ENCODE measurements at places on chromosomes 4 and X.

DNA sequence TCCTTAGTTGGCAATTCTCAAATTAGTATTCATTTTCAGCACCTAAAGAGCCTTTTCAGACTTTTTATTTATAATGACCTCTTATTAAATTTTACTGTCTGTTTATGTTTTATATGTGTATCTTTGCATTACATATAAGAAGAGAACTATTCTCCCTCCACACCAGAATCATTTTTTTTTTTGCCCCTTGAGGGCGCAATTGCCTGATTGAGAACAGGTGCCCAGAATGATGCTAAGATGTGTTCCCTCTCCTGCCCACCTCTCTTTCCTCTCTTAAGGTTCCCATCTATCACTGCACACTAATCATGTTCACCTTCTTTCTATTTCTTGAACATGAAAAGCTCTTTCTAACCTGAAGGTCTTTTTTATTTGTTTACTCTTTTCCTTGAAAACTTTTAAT lies 44.2 kb upstream of the ADAM29 start:
- no peak for DNase-seq

- no peak for DNase-seq
These were observed 23.2 kb downstream of the APOO start for GRCh38 chrX:23884427-23885024.

GRCh38 chrX:49155900-49156837 lies 6.4 kb upstream of the MAGIX start:
- DNase-seq = peak; percentile 89

DNA sequence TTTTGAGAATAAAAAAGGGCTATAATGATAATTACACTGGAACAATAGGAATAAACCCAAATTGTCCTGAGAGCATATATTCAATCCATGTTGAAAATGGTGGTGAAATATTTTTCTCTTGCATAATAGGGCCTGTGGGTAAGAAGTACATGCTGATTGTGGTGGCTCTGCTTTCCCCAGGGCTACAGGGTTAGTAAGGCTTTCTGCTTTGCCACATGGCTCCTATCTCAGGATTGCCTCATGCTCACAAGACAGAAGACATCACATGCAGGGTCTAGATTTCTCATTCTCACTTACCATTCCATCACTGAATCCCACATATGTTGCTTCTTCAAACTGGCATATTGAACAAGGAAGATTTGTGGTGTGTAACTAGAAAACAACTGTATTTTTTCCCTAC lies 12.4 kb upstream of the VEGFC start:
- DNase-seq = no peak

GRCh38 chr4:173182403-173182802 lies 13.8 kb downstream of the GALNT7 start:
- DNase-seq = no peak

DNA sequence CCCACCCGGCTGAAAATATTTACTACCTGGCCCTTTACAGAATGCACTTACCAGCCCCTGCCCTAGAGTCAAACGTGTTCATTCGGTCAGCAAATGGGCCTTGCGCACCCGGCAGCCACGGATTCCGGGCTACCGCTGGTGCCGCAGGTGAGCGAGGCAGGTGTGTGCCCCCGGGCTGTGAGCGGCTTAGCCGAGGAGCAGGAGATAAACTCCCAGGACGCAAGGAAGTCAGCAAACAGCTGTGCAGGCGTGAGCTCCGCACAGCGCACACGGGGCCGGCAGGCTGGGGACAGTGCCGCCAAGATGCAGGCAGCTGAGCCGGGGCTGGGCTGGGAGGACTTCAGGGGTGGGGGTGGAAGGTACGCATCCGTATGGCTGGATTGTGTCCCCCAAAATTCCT lies 211.2 kb upstream of the PSAPL1 start:
- no peak for DNase-seq

DNA sequence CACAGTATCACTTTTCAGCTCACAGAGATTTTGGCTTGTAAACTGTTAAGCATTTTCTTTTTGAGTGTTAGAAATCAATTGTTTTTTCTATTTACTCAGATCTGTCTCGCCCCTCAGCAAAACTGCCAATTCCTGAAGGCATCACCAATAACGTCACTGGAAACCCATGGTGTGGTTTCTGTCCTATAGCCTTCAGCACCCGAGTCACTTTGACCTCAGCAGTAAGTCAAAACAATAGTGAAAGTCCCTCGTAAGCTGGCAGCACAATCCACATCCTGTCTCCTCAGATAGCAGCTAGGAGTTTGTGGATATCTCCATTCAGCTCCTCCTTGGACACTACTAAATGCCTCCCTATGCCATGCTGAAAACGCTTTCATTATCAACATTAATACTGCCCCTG lies 1787.4 kb upstream of the ADGRL3 start:
- DNase-seq = no peak

- DNase-seq = no peak
These were observed 18.0 kb downstream of the PDHA1 start for GRCh38 chrX:19361701-19362100.

DNA sequence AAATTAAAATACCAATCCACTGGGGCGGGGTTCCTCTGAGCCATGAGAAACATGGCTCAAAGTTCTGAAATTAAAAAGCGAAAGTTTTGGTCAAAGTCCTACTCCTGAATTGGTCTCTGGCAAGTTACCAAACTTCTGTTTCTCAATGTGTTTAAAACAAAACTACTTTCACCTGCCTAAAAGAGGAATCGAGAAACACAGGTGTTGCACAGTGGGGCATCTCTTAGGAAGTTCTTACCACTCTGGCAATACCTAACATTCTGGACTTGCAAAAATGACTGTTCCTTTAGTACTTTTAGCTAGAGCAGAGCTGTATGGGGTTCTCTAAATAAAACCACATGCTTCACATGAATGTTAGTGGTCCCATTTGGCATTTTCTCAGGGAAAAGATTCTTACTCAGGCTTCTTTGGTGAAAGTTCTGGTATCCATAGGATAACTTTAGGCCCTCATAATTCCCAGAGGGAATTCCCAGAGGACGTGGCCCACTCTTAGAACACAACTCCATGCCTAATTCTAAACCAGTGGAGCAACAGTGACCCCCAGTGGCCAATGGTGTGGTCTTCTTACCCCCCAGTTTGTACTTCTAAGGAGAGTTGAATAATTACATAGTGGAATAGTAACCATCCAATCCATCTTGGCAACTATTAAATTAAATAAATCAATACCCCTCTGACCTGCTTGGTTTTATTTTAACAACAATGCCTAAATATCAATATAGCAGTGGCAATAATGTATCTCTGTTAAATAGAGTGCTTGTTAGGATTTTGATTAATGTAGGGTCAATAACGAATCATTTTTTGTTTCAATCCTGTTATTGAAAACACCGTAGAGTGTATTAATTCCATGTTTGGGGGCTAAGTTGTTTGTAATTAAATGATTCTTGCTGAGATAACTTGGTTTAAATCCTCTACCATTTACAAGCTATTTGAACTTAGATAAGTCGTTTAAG lies 21.9 kb downstream of the BMP3 start:
- peak; percentile 14 for DNase-seq

- DNase-seq = peak; percentile 35
These were observed 113.7 kb downstream of the USP46 start for GRCh38 chr4:52545099-52546069.

DNA sequence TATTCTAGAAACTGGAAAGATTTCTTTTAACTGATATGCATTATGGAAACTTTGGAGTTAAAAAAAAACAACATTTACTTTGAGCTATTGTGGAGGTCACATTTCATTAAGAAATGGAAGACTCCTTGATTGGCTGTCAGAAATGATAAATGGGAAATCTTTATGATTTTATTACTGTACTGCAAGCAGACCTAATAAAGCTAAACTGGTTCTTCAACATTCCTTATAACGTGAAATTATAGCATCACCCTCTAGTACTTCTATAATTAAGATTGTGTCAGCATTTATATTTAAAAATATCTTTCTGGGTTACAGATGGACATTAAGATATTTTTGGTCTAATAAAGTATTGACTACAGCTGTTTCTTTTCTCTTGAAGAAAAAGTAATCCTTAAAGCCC lies 213.8 kb upstream of the PACRGL start:
- no peak for DNase-seq

DNA sequence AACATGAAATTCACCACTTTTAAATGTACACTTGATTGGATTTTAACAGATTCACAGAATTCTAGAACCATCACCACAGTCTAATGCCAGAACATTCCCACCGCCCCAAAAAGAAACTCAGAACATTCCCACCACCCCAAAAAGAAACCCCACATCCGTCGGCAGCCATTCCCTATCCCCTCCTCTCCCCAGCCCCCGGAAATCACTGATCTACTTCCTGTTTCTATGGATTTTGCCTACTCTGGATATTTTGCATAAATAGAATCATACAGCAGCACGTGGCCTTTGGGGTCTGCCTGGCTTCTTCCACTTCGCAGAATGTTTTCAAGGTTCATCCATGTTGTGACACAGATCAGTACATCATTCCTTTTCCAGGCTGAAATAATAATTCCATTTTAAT lies 79.3 kb downstream of the PPP2R2C start:
- DNase-seq = no peak

DNA sequence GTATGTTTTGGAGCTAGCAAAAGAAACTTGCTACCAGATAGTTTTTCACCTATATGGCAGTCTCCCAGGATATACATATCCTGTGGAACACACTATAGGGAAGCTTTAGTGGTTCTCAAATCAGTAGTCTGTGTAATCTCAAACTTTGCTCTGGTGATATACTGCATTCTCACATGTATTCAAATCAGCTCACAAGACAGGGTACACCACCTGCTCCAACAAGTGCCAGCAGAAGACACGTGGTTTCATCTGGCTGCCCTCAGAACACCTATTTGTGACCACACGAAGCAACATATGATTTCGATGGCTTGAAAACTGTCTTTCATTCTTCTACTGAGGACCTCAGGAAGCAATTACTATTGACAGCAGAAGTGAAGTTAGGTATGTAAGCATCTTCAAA lies 37.7 kb downstream of the BCLAF3 start:
- no peak for DNase-seq

DNA sequence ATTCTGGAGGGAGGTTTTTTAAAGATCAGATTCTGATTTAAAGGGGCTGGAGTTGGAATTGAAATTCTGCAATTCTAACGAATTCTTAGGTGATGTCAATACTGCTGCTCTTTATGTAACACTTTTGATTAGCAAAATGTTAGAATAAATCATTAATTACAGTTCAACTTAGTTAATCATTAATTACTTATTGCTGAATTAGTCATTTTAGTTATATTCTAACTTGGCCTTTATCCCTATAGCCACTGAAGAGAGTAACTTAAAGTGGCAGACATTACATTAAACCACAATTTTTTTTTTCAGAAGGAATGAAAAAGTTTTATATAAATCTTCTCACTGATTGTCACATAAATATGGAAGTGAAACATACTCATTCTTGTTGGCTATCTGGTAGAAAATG lies 206.6 kb upstream of the ITM2A start:
- DNase-seq = no peak

GRCh38 chr4:24765376-24765988 lies 29.9 kb upstream of the SOD3 start:
- no peak for DNase-seq

- no peak for DNase-seq
These were observed 73.9 kb downstream of the LUZP4 start for GRCh38 chrX:115363372-115363771.

- DNase-seq = no peak
These were observed 362.0 kb downstream of the CBLL2 start for GRCh38 chrX:22634751-22635150.

DNA sequence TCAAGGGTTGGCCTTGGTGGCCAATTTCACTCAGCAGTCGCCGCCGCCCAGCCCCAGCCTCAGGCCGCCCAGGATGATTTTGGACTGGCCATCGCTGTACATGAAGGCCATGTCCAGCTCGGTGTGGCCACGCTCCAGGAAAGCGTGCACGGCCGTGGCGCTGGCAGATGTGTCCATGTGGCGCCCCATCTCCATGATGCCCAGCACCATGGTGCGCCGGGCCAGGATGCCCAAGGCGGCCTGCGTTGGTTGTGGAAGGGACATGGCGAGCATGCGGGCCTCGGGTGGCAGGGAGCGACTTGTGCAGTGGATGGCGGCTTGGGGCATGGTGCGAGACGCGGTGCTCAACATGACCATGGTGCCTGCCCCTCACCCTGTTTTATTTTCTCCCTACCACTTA lies 55.4 kb downstream of the ZCCHC12 start:
- DNase-seq = no peak

- no peak for DNase-seq
These were observed 57.8 kb upstream of the NKX1-1 start for GRCh38 chr4:1463927-1464540.

- DNase-seq = peak; percentile 70
These were observed 1.8 kb downstream of the SEPTIN6 start for GRCh38 chrX:119690921-119691716.

DNA sequence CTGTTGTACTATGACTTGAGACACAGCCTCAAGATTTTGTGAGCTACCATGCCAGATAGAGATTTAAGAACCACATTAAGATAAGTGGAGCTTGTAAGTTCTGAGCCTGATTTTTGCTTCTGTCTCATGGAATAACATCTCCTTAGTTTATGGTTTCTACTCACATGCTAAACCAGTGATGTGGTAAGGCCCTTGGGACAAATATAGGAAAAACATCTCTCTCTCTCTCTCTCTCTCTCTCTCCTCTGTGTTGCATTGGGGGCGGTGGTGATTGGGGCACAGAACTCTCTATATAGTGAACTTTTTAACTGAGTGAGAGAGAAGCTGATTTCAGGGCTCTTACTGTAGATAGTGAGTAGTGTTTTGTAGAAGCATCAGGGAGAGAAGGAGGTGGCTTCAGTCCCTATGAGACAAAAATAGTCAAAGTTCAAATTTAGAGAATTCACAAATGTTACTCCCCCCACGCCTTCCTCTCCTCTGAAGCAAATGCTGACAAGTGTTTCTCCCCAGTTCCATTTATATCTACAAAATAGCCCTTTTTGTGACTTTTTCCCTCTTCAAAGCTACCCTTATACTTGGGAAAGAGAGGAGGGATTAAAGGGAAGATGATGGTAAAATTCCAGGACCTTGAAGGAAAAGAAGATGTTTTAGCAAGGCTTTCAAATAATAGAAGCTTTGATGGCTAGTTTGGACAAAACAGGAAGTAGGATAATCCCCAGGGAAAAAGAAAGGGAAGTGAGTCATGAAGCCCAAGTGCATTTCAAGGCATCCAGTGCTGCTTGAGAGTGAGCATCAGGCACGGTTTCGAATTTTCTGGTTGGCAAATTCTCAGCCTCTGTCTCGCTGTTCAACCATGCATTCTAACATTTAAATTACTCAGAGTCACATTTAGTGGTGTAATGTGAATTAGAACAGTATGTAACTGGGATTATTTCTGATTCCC lies 134.3 kb upstream of the AP1S2 start:
- no peak for DNase-seq

GRCh38 chr4:48116582-48116981 lies 17.5 kb downstream of the TXK start:
- DNase-seq = no peak

- no peak for DNase-seq
These were observed 56.0 kb downstream of the GLUD2 start for GRCh38 chrX:121103381-121103780.

DNA sequence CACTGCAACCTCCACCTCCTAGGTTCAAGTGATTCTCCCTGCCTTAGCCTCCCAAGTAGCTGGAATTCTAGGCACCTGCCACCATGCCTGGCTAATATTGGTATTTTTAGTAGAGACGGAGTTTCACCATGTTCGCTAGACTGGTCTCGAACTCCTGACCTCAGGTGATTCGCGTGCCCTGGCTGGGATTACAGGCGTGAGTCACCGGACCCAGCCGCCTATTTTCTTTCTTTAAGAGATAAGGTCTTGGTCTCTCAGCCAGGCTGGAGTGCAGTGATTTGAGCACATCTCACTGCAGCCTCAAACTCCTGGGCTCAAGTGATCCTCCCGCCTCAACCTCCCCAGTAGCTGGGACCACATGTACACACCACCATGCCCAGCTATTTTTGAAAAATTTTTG lies 166.5 kb downstream of the DHRSX start:
- DNase-seq = no peak

Measured in CD4-positive, alpha-beta T cell treated with Interleukin-1 beta for 1 hour (primary cell).